ENCODE measurements at places on chromosomes 11 and 22.

DNA sequence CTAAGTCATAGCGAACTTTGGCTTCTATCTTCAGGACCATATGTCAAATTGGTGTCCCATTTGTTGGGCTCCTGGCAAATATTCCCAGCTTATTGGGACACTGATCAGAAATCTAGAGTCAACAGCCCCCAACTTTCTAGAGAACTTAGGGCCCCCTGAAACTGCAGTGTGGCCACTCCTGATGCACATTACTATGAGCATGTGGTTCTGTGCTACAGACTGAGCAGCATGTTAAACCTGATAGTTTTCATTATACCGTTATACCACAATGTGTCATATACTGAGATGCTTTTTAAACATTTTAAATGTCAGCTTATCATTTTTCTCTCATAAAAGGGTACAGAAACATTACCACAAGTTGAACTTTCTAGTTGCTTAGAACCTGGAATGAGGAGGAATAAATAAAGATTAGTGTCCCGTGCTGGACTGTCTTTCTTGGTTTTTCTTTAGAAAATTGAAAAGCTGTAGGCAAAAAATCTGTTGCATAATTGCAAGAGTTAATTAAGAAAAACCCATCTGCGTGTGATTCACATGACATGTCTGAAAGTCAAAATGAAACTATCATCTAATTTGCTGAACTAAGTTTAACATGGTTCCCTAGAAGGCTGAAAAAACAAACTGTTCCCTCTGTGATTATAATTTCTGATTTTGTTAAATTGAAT lies 16.4 kb upstream of the CTSC start:
- no peak for DNase-seq

DNA sequence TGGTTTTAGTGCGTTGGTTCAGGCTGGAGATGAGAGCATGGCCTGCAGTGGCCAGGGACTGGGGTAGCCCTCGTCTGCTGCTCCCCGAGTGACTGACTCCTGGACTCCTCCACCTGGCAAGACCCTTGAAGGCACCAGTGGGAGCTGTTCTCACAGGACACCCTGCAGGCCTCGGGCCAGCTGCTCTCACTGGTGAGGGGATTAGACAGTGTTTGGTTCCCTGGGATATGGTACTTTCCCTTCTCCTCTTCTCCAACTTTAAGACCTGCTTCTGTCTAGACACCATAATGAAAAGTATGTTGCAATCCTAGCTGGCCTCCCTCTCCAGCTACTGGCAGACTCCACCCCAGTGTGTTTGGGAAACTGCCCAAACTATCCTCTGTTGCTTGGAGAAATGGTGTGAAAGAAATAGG lies 168.8 kb upstream of the CADM1 start:
- DNase-seq: no peak

DNA sequence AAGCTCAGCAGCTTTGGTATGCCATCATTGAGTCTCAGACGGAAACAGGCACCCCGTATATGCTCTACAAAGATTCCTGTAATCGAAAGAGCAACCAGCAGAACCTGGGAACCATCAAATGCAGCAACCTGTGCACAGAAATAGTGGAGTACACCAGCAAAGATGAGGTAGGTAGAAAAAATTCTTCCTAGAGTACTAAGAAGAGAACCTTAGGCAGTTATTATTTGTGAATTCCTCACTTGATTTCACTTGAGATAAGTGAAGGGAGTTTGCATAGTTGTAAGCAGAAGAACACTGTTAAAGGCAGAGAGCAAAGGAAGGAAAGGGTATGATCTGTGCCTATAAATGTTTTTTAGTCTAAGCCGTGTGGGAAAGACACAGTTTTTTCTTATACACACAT lies 28.6 kb downstream of the RRM1 start:
- DNase-seq: no peak

- no peak for DNase-seq
Observed at GRCh38 chr22:41555325-41555982, 5.4 kb upstream of the CSDC2 start.

DNA sequence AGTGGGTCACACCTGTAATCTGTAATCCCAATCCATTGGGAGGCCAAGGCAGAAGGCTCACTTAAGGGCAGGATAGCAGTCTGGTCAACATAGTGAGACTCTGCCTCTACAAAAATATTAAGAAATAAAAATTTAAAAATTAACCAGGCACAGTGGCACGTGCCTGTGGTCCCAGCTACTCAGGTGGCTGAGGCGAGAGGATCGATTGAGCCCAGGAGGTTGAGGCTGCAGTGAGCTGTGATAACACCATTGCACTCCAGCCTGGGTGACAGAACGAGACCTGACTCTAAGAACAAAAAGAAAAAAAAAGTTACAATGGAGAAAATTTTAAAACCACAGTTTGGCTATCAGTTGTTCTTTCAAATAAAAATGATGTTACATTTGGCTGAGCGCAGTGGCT lies 13.4 kb upstream of the SYNGR1 start:
- DNase-seq: no peak

- no peak for DNase-seq
Observed at GRCh38 chr11:36306888-36307287, 10.8 kb downstream of the PRR5L start.

- no peak for DNase-seq
Observed at GRCh38 chr11:35274909-35275785, 136.2 kb downstream of the CD44 start.

DNA sequence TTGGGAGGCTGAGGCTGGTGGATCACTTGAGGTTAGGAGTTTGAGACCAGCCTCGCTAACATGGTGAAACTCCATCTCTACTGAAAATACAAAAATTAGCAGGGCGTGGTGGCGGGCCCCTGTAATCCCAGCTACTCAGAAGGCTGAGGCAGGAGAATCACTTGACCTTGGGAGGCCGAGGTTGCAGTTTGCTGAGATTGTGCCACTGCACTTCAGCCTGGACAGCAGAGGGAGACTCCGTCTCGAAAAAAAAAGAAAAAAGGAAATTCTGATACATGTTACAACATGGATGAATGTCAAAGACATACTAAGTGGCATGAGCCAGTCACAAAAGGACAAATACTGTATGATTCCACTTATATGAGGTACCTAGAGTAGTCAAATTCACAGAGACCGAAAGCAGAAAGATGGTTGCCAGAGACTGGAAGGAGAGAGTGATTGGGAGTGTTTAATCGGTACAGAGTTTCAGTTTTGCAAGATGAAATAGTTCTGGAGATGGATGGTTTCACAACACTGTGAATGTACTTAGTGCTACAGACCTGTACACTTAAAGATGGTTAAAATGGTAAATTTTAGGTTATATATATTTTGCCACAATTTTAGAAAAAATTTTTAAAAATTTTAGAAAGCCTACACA lies 92.3 kb downstream of the BLID start:
- no peak for DNase-seq

GRCh38 chr11:31968461-31969358 lies 122.2 kb upstream of the RCN1 start:
- DNase-seq: no peak

- DNase-seq: no peak
Observed at GRCh38 chr11:78161346-78161745, 21.9 kb upstream of the ALG8 start.

DNA sequence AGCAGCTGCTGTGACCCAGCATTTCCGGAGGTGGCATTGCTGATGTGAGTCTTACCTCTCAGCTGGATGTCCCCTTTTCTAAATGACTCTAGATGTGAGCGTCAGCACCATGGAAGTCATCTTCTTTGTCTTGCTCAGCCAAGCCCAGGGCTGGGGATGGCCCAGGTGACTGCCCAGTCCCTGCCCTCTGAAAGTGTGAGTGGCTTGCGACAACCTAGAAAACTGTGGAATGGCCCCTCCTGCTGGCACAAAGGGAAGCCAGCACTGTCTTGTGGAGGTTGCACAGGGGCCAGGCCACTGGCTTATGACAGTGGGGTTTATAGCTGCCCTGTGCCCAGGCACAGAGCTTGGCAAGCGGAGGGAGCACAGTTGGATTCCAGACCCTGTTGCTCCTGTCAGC lies 6.2 kb downstream of the TUB start:
- no peak for DNase-seq

- DNase-seq: no peak
Observed at GRCh38 chr11:133991101-133991500, 34.3 kb upstream of the IGSF9B start.

DNA sequence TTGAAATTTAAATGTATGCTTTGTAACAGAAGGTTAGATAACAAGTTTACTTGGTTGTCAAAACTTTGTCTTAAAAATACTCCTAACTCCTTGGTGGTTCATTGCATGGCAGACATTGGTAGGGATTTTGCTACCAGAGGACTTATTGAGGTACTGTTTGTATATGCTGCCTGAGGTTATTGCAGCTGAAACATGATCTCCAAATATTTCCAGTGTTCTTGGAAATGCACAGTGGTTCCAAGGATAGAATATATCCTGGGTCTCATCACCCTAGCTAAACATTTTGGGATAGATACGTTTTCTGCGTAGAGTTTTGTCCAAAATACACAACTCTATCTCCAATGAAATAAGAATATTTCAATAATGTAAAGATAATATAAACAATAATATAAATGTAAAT lies 109.2 kb downstream of the RAB38 start:
- DNase-seq: no peak

DNA sequence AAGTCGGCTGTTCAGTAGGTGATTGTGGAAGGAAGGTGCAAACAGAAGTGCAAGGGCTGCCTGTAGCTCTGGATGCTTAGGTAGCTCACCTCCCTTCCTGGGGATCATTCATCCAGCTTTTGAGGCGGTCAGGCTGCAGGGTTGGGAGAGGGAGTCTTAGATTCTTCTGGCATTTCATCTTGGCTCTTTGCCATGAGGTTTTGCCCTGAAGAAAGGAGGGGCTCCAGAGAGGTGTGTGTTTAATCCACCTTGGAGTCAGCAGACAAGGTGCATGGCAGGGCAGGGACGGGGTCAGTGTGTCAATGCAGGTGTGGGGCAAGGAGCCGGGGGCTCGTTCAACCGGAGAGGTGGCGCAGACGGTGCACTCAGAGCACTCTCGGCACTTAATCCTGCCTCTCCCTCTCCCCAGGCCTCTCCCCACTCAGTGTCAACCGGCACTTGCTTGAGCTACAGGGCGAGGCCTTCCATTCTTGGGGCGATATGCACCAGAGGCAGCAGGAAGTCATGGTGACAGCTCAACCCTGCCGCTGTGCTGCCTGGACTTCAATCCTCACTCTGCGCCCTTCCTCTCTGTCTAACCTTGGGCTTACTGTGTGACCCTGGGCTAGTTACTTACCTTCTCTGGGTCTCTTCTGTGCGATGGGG lies 7.2 kb downstream of the ADAMTS15 start:
- no peak for DNase-seq

GRCh38 chr11:68340003-68340767 lies 27.8 kb downstream of the LRP5 start:
- DNase-seq: no peak

DNA sequence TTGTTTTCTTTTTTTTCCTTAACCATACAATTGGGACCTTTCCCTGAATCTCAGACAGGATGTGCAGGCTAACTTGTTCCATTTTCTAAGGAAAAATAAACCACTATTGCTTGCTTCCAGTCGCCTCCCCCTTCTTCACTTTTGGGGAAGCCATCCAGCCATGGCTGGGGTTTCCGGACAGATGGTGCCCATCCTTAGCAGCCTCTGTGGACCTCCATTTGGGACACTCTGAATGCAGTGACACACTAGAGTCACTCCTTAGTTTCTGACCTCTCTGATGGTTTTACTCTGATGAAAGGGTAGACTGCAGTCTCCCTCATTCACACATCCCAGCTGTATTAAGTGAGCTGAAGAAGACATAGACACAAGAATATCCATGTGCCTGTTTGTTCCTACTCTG lies 147.3 kb downstream of the COMMD9 start:
- DNase-seq: no peak

DNA sequence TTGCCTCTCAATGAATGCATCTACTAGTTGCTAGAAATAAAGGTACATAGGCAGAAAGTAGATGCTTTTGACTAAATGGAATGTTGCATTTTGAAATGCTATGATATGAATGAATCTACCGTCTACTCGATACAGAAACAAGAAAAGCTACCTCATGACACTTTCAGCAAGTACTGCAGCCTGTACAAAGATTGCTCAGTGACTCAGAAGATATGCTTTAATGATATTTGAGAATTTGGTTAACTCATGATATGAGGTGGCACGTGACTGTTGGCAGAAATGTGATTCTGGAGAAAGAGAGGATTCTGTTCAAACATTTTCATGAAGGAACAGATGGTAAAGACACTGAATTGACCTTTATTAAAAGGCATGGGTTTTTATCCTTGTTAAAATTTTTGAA lies 76.0 kb downstream of the HSD17B12 start:
- DNase-seq: no peak

DNA sequence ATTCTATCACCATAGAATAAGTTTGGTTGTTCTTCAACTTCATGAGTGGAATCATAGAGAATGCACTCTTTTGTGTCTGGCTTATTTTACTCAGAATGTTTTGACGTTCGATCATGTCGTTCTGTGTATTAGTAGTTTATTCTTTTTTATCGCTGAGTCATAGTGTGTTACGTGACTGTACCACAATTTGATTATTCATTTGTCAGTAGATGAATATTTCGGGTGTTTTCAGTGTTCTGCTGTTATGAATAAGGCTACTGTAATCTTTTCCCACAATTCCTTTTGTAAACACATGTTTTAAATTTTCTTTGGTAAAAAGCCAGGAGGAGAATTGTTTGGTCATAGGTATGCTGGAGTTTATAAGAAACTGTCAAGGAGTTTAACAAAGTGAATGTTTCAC lies 279.9 kb upstream of the B3GAT1 start:
- no peak for DNase-seq

GRCh38 chr11:65560555-65561418 lies 2.6 kb upstream of the LTBP3 start:
- DNase-seq: no peak

DNA sequence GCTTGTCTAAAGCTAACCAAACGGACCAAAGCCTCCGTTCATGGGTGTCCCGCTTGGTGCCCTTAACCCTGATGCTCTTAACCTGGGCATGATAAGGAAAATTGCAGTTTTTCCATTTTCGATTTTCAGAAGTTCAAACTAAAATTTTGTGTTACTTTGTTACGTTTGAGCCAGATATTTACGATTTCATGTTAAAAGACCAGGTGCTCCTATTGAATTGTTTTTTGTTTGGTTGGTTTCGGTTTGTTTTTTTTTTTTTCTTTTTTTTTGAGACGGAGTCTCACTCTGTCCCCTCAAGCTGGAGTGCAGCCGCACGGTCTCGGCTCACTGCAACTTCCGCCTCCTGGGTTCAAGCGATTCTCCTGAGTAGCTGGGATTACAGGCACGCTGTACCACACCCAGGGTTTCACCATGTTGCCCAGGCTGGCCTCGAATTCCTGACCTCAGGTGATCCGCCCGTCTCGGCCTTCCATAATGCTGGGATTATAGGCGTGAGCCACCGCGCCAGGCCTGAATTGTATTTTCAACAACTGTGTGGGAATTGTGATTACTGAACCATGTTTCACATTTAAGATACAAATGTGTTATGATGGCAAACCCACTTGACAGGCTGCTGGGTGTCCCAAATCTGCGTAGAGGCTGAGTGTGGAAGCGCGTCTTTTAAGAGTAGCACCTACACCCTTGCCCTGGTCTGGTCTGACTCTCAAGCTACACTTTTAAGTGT lies 864 bp upstream of the USP28 start:
- no peak for DNase-seq

- DNase-seq: no peak
Observed at GRCh38 chr11:113059548-113059947, 98.3 kb downstream of the NCAM1 start.

- no peak for DNase-seq
Observed at GRCh38 chr11:33965032-33965431, 73.2 kb upstream of the LMO2 start.

All from activated CD4-positive, alpha-beta T cell treated with anti-CD3 and anti-CD28 coated beads, Interleukin-2, amount 50 U/mL, for 4 hours (primary cell).